ENCODE measurements at places on chromosomes 3 and 15.

DNA sequence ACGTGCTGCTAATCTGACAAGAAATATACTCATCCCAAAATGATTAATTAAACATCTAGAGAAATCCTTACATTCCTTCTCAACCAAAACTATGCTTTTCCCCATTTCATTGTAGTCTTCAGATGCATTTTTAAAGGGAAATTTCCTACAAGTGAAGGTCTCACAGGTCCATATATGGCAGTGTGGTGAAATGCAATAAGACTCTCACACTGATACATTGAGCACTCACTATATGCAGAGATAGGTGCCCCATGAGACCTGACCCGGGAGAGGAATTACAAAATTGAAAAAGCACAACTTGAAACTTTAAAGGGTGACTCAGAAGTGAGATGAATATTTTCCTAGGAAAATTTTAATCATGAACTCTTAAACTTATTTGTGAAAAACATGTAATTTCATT is 629.2 kb upstream of the NAALADL2 start:
- no peak for DNase-seq

DNA sequence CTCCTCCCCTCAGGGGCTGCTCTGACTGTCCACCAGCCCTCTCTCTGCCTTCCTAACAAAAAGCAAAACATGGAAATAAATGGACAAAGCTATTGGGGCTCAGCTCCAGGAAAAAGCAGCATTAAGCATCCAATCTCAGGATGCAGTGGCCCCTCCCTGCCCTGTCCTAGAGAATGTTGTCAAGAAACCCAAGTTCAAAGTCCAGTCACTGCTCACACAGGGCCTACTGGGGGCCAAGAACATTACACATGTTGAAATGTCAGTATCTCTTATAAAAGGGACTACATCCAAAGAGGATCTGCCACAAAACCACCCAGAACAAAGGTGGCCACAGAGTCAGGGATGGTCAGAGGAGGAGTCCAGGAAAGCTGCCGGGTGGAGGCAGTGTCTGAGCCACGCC is 7.6 kb upstream of the GRIP2 start:
- no peak for DNase-seq

- no peak for DNase-seq
These were observed 29.0 kb downstream of the ABHD6 start for GRCh38 chr3:58266577-58266976.

DNA sequence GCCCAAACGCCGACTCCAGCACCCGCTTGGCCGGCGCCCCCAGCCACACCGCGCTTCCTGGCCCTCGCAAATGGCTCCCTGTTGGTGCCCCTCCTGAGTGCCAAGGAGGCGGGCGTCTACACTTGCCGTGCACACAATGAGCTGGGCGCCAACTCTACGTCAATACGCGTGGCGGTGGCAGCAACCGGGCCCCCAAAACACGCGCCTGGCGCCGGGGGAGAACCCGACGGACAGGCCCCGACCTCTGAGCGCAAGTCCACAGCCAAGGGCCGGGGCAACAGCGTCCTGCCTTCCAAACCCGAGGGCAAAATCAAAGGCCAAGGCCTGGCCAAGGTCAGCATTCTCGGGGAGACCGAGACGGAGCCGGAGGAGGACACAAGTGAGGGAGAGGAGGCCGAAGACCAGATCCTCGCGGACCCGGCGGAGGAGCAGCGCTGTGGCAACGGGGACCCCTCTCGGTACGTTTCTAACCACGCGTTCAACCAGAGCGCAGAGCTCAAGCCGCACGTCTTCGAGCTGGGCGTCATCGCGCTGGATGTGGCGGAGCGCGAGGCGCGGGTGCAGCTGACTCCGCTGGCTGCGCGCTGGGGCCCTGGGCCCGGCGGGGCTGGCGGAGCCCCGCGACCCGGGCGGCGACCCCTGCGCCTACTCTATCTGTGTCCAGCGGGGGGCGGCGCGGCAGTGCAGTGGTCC is 3.5 kb downstream of the ISLR2 start:
- no peak for DNase-seq

DNA sequence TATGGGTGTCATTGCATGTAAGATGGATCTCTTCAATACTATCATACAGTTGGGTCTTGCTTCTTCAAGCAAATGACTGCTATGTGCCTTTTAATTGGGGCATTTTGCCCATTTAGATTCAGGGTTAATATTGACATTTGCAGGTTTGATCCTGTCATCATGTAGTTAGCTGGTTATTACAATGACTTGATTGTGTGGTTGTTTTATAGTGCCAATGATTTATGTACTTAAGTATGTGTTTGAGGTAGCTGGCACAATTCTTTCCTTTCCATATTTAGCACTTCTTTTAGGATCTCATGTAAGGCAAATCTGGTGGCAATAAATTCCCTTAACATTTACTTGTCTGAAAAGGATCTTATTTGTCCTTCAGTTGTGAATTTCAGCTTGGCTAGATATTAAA is 267.5 kb downstream of the VGLL3 start:
- no peak for DNase-seq

DNA sequence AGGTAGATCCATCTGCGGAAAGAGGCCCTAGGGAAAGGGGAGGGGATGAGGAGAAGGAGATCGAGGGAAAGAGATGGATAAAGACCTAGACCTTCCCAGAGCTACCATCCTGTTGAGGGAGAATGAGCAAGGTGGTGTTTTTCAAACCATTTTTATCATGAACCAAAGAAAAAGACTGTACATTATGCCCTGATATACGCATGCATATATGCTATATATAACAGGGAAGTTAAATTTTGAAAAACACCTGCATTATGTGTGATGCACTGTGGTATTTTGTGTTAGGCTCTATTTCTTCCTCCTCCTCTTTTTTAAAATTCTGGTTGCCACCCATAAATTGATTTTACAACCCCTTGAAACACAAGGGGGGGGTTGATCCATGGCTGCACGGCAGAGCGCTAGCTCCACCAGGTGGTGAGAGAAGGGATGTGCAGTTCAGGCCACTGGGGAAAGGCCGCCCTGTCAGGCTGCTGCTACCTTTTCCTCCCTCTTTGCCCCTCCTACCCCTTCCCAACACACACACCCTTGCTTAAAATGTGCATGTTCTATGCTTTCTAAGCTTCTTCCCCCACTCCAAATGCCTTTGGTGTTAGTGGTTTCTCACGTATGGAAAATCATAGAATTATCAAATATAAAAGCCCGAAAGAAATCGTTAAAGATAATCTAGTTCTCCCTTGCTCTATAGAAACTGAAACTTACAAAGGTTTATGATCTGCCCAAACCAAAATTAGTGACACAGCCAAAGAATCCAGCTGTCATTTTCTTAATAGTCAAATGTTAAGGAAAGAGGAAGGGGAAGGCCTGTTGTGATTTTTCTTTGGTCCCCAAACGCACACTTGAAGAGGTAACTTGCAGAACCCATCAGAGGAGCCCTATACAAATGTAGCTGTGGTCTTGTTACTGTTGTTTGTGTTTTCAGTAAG is 262.0 kb upstream of the UMPS start:
- DNase-seq = peak; percentile 2

DNA sequence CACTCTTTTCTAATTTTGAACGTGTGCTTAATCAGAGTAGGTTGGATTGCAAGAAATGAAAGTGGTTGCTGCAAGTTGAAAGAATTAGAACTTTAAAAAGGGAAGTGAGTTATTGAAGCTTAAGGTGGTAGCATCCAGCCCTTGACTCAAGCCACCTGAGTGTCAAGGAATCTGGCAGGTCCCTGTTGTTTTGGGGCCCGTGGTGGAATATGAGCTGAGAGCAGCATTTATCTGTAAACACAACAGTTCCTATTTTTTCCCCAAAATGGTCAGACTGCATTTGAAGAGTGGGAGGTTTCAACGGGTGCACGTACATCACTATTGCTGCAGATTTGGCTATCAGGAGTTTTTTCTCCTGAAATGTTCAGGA is 1.7 kb downstream of the ITPR1 start:
- DNase-seq = no peak

DNA sequence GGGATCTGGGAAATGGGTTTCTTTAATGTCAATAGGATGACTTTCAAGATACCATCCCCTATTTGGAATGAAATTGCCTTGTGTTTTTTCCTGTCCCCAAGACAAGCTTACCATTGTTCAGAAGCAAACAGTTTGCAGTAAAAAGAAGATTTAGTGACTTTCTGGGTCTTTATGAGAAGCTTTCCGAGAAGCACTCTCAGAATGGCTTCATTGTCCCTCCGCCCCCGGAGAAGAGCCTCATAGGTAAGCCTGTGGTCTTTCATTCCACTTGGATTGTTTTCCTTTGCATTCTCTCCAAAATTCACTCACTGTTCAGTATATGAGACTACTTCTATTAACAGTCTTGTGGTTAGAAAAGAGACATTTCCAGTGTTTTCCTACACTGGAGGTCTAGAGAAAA is 25.6 kb upstream of the SNX22 start:
- DNase-seq = no peak

GRCh38 chr15:66785637-66786036 is 83.6 kb downstream of the SMAD6 start:
- DNase-seq = no peak

GRCh38 chr3:188510366-188510765 is 356.4 kb downstream of the LPP start:
- no peak for DNase-seq

DNA sequence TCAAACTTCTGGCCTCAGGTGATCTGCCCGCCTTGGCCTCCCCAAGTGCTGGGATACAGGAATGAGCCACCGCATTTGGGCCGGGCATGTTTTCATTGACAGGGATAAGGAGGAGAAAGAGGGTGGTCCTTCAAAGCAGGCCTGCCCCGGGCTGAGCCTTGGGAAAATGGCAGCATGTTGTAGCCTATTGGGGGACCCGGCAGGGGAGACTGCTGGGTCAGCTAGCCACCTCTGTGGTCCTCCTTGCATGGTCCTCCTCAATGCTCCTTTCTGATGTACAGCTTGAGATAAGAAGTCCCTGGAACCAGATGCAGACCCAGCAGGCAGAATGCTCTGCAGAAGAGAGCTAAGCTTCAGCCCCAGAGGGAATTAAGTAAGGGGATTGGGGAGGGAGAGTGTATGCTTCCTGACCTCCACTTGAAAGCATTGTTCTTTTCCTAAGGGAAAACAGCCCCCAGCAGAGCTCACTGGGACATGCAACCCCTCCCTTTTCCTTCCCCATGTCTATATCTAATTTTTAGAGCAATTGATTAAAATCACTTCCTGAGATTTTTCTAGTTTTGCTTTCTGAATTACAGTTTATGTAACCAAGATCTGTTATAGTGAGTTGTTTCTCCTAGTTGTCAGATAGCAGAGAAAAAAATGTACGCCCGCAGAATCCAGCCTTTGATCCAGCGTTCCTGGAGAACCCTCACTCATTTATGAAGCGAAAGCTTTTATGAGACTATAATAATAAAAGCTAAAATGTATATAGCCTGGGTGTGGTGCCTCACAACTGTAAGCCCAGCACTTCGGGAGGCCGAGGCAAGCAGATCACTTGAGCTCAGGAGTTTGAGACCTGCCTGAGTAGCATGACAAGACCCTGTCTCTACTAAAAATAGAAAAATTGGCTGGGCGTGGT is 48.7 kb upstream of the VILL start:
- no peak for DNase-seq

- DNase-seq = no peak
These were observed 223.7 kb downstream of the THSD4 start for GRCh38 chr15:71338827-71339542.

DNA sequence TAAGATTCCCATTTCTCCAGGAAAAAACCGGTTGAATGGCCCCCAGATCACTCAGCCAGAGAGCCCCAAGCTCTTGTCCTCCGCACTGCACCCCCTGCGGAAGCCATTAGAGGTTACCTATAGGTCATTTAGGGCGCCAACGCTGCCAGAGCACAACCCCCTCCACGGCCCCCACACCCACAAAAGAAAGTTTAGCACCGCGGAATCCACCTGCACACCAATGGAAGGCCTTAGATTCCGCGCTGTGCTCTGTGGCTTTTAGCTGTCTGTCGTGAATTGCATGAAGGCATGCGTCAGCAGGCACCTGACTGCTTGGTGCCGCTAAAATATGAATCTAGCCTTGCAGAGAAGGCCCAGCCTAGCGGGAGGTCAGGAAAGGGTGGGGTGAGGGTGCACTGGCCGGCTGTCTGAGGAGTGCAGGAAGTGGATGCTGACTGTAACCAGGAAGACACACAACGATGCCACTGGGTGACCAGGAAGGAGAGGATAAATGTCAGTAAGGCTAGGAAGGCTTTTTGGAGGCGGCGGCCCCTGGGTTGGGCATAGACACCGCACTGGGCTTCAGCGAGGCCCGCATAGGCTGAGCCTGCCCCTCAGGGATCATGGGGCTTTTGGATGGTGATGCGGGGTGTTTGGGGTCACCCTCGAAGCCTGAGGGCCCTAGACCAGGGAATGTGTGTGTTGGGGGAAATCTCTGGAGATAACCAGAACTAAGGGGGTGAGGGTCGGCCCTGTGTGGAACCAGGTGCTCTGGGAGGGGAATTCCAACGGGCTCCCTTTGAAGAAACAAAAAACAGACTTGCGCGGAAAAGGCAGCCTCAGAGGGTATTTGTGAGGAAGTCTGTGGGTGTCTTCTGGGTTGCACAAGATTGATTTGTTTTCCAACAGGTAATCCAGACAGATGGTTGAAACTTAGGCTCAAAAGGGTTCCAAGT is 976 bp upstream of the NUP210 start:
- DNase-seq = peak; percentile 58

DNA sequence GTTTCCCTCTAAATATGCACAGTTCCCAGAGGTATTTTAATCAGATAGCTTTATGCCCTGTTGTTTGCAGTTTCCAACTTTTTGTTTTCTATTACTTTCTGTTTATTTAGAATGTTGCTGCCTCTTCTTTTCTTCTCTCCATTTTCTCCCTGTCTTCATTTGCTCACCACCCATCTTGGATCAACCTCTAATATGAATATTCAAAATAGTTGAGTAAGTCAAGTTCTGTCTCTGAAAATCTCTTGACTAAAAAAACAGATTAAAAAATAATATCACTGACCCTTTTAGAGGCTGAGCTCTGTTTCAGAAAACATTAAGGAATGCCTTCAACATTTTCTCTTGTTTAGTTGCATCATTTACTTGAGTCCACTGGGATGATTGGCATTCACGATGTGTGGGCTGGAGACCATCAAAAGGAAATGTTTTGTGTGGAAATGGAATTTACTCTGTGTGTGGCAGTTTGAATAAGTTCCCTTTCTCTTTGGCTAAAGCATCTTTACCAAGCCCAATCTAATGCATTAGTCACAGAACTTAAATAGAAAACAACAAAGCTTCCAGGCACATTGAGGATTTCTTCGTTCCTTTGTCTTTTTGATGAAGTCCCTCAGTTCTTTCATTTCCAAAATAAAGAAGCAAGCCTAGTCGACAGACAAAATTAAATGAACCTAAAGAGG is 633.9 kb upstream of the TGFBR2 start:
- DNase-seq = no peak

DNA sequence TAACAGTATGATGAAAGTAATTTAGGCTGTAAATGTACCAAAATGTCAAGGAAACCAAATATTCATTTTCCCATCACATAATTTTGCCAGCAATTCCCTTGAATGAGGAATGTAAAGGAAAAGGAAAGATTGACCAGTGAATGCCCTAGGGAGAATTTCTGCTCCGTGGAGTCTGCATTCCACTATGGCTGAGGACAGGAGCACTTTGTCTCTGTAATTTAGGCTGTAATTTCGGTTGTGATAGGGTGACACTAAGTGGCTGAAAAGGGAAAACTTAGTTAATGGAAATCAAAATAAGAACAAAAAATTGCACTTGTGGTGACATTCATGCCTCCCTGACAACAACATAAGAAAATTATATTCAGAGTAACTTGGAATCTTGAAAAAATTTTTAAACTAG is 8.3 kb upstream of the TMEM207 start:
- no peak for DNase-seq

GRCh38 chr15:27491666-27492621 is 521.0 kb downstream of the GABRG3 start:
- DNase-seq = no peak

- no peak for DNase-seq
These were observed 329.7 kb downstream of the TIGIT start for GRCh38 chr3:114623420-114624046.

GRCh38 chr3:126348308-126348920 is 8.8 kb downstream of the KLF15 start:
- no peak for DNase-seq
